ENCODE measurements at places on chromosomes 7 and 10. TPM values are rescaled to one million over a fixed set of nuclear protein-coding genes. Genes with fewer than 3 reads are reported as not detected.

- no peak for DNase-seq
Observed at GRCh38 chr7:135980012-135980551, 2.9 kb upstream of the MTPN start.

ARL3 gene
- total RNA-seq = 17.4 TPM

DNA sequence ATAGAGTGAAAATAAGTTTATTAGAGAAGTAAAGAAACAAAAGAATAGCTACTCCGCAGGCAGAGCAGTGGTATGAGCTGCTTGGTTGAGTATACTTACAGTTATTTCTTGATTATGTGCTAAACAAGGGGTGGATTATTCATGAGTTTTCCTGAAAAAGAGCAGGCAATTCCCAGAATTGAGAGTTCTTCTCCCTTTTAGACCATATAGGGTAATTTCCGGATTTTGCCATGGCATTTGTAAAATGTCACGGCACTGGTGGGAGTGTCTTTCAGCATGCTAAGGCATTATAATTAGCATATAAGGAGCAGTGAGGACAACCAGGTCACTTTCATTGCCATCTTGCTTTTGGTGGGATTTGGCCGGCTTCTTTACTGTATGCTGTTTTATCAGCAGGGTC lies 25.7 kb upstream of the GALNT17 start:
- DNase-seq = no peak

GDF2 gene
- total RNA-seq = not detected

- no peak for DNase-seq
Observed at GRCh38 chr10:35959252-35959651, 317.2 kb upstream of the FZD8 start.

PTPRZ1 gene
- 8.8 TPM for total RNA-seq

DNA sequence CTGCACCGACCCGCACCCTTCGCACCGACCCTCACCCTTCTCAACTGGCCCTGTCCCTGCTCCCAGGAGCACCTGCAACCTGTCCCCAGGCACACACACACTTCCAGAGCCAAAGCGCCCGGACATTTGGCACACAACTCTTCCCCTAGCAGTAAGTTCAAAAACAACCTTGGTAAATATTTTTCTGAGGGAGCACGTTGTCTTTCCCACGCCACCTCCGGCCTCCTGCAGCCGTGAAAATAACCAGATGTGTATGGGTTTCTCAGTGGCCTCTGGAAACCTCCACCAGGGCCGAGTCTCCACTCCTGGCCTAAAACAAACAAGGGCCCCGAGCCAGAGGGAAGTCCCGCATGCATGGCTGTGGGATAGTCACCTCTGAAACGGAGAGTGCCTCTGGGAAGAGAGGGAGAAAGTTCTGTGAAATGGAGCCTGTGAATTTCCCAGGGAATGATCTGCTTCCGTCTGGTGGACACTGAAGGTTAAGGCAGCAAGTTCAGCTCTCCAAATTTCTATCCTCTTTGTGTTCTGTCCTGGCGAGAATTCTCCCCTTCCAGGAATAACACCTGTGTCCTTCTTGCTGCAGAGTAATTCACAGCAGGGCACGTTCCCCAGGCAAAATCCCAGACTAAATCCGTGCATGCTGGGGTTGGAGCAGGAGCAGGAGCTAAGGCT lies 15.8 kb downstream of the PODXL start:
- DNase-seq = no peak

GRCh38 chr10:10903620-10904019 lies 114.1 kb upstream of the CELF2 start:
- no peak for DNase-seq

All from sciatic nerve (tissue), 2 donors.